ENCODE measurements at places on chromosomes 4 and X.

DNA sequence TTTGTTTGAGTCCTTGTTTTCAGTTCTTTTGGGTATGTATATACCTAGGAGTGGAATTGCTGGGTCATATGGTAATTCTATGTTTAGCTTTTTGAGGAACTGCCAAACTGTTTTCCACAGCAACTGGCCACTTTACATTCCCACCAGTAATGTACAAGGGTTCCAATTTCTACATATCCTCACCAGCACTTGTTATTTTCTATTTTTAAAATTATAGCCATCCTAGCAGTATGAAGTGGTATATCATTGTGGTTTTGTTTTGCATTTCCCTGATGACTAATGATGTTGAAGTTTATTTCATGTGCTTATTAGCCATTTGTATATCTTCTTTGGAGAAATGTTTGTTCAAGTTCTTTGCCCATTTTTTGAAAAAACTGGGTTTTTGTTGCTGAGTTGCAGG lies 39.6 kb downstream of the TMEM164 start:
- DNase-seq = no peak

GRCh38 chr4:95362906-95363558 lies 185.7 kb downstream of the UNC5C start:
- no peak for DNase-seq

DNA sequence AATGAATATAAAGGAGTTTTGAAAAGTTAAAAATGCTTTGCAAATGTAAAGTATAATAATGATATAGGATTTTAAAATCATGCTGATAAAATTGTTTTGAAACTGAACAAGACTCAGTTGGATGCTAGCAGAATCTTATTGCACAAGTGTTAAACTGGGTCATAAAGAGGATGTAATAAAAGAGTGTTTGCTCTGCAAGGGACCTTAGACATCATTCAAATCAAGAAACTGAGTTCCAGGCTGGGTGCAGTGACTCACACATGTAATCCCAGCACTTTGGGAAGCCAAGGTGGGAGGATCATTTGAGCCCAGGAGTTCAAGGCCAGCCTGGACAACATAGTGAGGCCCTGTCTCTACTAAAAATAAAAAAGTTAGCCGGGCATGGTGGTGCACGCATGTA lies 27.5 kb upstream of the DUSP21 start:
- DNase-seq = no peak

DNA sequence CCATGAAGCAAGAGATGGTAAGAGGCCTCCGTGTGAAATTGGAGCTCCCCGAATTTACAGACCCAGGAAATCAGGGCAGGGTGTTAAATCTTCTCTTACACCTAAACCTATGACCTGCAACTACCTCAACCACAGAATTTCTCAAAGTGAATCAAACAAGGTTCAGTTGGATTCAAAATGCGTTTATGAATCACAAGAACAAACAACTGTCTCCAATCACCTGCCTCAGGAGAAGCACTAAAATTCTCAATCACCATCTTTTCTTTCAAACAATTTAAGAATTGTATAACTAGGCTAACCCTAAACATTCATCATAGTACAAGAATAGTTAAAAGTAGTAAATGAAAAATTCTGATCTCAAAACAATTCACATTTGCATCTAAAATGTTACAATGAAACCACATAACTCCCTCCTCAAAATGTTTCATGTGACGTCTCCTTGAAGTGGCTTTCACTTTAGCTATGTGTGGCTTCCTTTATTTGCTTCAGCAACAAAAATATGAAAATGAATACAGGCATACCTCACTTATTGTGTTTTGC lies 19.2 kb downstream of the PPP3CA start:
- peak; percentile 51 for DNase-seq

DNA sequence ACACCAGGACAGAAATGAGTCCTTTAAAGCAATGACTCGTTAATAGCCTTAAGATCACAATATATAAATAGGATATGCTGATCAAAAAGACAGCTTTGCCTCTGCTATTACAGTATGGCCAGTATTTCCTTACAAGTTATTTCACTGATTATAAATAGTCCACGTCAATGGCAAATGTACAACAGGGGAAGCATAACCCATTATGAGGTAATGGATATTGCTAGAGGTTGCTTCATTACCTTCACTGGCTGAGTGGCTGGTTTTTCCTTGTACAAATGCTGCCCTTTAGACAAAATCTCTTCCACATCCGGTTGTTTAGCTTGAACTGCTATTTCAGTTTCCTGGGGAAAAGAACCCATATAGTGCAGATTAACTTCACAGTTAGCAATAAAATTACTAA lies 764.6 kb upstream of the FTHL17 start:
- no peak for DNase-seq

DNA sequence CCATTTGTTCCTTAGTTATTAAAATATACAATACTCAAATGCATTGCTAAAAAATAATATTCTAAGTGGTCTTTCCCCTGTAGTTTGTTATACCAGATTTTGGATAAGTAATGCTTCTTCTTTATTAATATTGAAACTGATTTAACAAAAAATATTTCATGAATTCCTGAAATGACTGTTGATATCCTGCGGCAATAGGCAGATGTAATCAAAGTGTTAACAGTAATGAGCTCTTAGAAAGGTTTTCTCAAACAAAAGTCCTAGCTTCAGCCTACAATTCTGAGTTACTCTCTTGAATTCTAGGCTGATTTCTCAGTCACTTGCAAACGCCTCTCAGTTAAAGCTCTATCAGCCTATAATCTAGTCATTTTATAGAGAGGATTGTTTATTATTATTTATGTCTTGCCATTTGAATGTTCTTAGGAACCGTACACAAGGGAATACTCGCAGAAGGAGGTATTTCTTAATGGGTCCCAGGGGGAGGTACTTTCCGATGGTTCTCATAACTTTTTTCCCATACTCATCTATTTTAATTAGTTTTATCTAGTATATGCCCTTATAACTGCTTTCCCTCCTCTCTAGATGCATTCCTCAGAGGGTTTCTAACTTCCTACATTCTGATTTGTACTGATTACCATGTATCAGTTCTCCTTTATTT lies 96.8 kb downstream of the FNIP2 start:
- no peak for DNase-seq

- DNase-seq = no peak
Measured at GRCh38 chr4:30881985-30882384, 161.8 kb downstream of the PCDH7 start.
